Upper lobe of right lung (tissue), 1 donor: ENCODE measurements at places on chromosomes 3 and 15. TPM values are rescaled to one million over a fixed set of nuclear protein-coding genes. Genes with fewer than 3 reads are reported as not detected.

The PSTPIP1 gene
- total RNA-seq, result 16.0 TPM

The CNOT10 gene
- total RNA-seq, result 30.1 TPM

GRCh38 chr3:53804697-53805462 is 41.3 kb downstream of the CHDH start:
- DNase-seq, result peak; percentile 45

DNA sequence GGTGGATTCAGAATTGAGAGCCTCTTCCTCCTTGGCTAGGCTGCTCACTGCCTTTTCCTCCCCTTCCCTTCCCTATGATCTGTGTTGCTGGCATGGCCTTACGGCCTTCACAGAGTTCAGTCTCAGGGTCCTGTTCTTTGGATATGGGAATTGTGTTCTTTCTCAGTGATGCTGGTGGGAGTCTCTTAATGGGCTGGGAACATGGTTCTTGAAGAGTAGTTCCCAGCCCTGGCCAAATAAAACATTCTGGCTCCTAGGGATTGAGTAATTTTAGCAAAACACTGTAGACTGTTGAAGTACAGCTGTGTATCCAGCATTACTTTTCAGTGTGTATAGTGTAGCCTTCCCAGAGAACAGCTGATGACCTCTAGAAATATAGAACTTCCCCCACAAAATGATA is 22.6 kb upstream of the FILIP1L start:
- DNase-seq, result no peak

- no peak for DNase-seq
Observed at GRCh38 chr3:111568355-111568754, 26.4 kb downstream of the CD96 start.

GRCh38 chr3:37741644-37742043 is 120.0 kb upstream of the CTDSPL start:
- peak; percentile 81 for DNase-seq

DNA sequence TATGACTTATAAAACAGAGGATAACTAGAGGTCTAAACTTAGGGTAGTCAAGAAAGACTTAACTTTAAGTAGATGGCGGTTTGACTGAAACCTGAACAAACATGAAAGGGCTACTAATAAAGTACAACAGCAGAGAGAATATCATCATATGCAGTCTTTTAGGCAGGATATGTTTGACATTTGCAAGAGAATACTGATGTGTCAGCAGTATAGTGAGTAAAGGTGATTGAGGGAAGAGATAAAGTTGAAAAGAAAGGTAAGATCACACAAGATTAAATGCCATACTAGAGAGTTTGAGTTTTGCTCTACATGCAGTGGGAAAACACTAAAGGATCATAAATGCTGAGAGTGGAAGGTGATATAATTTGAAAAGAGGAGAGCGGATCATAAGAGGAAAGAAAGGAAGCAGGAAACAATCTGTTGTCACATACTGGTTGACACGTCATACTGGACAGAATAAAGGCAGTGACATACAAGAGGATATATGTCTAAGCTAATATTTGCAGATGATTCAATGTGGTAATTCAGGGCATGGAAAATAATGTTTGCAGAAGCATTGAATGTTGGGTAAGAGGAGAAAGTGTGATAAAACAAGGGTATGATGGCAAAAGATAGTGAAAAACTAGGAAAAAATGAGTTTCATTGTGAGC is 223.0 kb downstream of the EPHA6 start:
- no peak for DNase-seq

GRCh38 chr3:169667166-169668071 is 3.9 kb upstream of the MECOM start:
- no peak for DNase-seq

DNA sequence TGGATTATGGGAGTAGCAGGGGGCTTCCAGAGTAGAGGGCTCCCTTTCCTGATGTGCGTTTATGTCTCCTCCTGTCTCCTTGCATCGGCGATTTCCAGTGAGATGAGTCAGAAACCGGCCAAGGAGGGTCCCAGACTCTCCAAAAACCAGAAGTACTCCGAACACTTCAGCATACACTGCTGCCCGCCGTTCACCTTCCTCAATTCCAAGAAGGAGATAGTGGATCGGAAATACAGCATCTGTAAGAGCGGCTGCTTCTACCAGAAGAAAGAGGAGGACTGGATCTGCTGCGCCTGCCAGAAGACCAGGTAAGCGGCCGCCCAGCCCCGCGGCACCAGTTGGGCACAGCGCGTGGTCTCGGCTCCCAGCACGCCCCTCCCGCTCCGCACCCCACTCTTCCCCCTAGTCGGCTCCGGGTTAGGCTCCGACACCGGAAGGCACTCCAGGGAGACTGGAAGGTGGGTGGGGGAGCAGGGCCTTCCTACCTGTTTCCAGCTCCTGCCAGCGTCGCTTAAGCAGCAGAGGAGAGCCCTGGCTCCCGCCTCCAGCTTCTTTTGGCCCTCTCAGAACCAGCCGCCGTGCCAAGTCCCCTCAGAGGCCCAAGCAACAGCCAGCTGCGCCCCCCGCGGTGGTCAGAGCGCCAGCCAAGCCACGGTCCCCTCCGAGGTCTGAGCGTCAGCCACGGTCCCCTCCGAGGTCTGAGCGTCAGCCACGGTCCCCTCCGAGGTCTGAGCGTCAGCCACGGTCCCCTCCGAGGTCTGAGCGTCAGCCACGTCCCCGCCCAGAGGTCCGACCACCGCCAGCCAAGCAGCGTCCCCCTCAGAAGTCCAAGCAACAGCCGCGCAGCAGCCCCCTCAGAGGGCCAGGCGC is 34.7 kb downstream of the MOBP start:
- DNase-seq, result no peak

GRCh38 chr15:58616171-58616570 is 133.3 kb downstream of the ADAM10 start:
- no peak for DNase-seq

GRCh38 chr15:88537591-88538317 is 8.7 kb downstream of the DET1 start:
- DNase-seq, result no peak

- peak; percentile 83 for DNase-seq
Observed at GRCh38 chr15:77002954-77003912, 8.3 kb downstream of the PSTPIP1 start.

DNA sequence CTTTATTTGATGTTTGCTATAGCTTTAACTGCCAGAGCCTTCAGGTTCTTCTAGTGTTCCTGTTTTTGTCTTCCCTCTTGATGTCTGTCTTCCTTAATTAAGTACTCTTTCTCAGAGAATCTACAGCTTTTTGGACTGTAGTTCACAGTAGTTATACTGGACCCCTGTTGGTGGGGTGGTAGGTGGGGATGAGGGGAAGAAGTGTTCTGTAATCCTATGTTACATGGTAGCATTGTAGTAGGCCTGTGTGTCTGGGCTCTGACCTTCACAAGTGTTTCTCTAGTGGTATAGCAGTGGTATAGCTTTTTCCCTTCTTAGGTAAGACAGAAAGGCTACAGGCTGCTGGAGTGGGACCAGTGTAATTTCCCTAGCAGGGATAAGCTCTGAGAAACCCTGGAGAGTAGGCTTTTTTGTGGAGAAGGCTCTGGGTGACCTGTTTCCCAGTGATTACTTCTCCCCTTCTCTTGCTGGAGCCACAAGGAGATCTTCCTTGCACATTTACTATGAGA is 59.6 kb downstream of the CHRNA7 start:
- DNase-seq, result no peak

The CATSPER2 gene
- total RNA-seq, result 3.3 TPM

DNA sequence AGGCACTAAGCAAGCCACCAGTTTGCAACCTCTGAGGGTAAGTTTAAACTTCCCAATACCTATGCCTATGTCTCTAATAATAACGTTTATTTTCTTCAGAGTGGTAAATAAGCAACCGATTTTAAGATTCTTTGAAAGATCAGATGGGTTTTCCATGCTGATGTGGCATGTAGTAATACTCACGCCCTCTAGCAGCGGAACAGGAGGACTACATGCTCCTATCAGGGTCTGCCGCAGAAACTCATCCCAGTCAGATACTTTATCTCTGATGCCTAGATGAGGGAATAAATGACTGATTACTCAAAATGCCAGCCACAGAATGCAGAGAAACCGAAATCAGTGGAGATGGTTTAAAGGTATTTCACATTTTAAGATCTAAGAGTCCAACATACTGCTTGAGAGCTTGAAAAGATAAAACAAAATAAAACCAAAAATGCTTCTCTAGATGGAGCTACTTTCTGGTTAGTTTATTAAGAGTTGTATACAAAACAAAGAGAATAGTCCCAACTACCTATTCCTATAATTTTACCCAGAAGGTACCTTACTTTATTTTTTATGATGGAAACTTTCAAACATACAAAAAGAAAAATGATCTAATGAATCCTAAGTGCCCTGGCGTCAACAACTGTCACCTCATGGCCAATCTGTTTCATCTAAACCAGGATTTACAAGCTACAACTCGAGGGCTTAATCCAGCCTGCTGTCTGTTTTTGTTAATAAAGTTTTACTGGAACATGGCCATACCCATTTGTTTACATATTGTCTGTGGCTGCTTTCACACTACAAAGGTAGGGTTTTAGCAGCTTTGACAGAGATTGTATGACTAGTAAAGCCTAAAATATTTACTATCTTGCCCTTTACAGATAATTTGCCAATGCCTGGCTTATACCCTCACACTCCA is 37.5 kb upstream of the STIMATE start:
- DNase-seq, result no peak

GRCh38 chr15:65412556-65412955 is 10.2 kb downstream of the IGDCC4 start:
- DNase-seq, result no peak

- DNase-seq, result no peak
Observed at GRCh38 chr15:81185631-81186295, 10.9 kb upstream of the IL16 start.

DNA sequence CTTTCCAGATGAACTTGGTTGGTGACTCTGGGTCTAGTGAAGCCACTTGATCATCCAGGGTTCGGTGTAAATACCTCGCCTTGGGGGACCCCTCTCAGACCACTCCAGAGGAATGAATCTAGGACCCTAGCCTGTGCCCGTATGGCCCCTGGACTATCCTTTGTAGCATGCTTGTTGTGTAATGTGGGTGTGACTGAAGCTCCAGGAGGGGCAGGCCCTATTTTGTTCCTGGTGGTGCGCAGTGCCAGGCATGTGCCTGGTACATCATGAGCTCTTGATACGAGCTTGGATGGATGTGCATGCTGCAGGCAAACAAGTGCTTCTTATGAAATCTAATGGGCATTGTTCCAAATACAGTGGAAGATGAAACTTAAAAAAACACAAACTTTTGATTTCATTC is 82.8 kb downstream of the EBLN2 start:
- DNase-seq, result no peak

GRCh38 chr3:78751266-78751665 is 1016.5 kb downstream of the ROBO1 start:
- no peak for DNase-seq

The DPPA2 gene
- not detected for total RNA-seq

The HMCES gene
- total RNA-seq, result 34.8 TPM

- DNase-seq, result no peak
Observed at GRCh38 chr3:63724987-63725386, 72.5 kb downstream of the SNTN start.

- no peak for DNase-seq
Observed at GRCh38 chr3:187061748-187062147, 77.5 kb downstream of the RPL39L start.

The SYNM gene
- total RNA-seq, result 19.5 TPM

GRCh38 chr3:160616311-160616710 is 50.9 kb upstream of the KPNA4 start:
- no peak for DNase-seq

The GOLGA6L25 gene
- not detected for total RNA-seq

The NEDD4 gene
- 18.4 TPM for total RNA-seq

- DNase-seq, result no peak
Observed at GRCh38 chr15:71596672-71597071, 213.7 kb upstream of the NR2E3 start.

The SEC11A gene
- total RNA-seq, result 168 TPM

DNA sequence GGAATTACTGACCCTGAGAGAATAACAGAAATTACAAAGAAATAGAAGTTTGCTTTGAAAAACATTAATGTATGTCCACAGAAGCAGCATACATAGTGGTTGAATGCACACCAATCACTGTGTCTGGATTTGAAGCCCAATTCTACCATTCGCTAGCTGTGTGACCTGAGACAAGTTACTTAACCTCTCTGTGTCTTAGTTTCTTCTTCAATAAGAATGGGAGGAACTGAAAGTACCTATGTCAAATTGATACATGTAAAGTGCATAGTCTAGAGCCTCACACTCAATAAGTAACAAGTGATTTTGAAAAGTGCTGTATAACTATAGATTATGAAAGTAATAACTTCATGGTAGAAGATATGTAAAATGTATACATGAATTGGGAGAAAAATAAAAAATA is 457.8 kb downstream of the FOXP1 start:
- DNase-seq, result no peak

DNA sequence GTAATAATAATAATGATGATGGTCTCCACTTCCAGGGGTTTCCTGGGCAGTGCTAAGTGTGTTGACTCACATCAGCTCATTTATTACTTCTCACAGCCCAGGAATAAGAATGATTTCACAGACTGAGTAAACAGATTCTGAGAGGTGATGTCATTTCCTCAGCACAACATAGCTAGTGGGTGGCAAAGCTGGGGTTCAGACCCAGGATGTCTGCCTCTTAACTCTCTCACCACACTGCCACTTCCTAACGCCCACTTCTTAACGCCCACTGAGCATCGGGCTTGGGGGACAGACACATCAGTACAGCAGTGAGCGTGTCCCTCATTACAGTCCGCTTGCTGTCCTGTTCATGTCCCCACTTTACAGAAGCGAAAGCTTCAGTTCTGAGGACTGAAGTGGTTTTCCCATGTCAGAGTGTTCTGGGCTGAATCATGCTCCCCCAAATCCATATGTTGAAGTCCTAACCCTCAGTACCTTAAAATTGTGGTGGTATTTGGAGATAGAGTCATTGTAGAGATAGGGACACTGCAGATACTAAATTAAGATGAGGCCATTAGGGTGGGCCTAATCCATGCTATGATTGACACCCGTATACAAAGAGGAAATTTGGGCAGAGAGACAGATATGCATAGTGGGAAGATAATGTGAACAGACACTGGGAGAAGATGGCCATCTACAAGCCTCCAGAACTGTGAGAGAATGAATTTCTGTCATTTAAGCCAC is 68.0 kb downstream of the ATP2B2 start:
- DNase-seq, result no peak

- no peak for DNase-seq
Observed at GRCh38 chr15:28110481-28110881, 11.4 kb upstream of the OCA2 start.

GRCh38 chr3:194395778-194396538 is 3.1 kb downstream of the GP5 start:
- DNase-seq, result peak; percentile 65
